ENCODE measurements at places on chromosomes 5 and 9.

DNA sequence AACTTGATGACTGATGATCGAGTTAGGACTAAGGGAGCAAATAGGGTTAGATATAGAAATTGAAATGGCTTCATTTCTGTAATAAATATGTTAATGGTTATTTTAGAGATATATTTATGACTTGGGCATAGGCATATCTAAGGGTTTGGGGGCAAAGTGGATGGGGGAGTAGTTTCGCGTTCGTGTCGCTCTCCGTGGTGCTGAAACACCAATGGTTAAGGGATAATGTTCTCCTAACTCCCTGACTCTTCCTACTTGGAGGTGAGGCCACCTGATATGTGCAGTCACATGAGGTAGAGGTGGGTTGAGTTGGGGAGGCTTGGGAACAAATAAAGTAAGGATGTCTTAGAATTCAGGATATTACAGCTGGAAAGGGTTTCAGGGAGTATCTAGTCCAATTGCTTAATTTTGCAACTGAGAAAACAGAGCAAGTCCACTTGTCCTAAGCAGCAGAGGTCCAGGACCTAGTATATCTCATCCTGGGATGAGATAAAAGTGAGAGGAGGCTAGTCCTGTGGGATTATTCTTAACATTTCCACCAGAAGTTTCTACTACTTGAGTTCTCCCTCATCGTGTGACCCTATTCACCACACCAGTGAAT is 44.0 kb upstream of the MAP1B start:
- DNase-seq, result no peak

DNA sequence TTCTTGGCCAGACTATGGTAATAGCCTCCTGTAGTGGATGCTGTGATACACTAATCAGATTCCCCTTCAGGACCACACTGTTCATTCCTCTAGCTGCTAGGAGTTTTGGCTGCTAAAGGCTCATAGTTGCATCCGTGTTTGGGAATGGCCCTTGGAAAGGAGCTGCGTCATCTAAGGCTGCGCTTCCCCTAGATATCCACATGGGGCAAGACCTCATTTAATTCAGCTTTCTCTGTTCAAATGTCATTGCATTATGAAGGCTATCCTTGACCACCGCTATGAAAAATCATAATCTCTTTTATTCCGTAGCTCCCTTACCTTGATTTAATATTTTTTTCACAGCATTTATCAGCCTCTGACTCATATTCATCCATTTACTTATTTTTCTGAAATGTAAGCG is 258.3 kb upstream of the NR4A3 start:
- no peak for DNase-seq

- no peak for DNase-seq
Observed at GRCh38 chr5:159797261-159797970, 118.9 kb upstream of the ADRA1B start.

DNA sequence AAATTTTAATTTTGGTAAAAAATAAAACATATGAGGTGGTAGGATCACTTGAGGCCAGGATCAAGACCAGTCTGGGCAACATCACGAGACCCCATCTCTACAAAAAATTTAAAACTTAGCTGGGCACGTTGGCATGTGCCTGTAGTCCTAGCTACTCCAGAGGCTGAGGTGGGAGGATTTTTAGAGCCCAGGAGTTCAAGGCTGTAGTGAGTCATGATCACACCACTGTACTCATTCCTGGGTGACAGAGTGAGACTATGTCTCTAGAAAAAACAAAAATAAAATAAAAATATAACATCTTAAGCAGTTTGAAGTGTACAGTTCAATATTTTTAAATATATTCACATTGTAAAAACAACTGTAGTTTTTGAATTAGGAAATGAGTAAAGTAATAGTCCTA is 108.3 kb downstream of the SMIM15 start:
- DNase-seq, result no peak

DNA sequence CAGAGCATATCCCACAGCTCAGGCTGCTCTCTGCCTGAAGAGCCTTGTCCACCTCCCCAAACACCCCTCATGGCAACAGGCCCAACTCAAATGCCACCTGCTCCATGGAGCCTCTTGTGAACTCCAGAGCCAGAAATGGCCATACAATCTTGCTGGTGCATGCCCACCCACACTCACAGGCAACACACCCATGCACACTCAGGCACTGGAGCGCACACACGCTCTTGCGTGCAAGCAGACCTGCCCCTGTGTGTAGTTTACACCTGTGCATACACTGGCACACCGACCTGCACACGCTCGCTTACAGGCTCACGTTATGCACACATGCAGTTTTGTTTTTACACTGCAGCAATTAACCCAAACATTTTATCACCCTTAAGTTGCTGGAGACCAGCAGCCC is 40.0 kb downstream of the HRH2 start:
- DNase-seq, result no peak

DNA sequence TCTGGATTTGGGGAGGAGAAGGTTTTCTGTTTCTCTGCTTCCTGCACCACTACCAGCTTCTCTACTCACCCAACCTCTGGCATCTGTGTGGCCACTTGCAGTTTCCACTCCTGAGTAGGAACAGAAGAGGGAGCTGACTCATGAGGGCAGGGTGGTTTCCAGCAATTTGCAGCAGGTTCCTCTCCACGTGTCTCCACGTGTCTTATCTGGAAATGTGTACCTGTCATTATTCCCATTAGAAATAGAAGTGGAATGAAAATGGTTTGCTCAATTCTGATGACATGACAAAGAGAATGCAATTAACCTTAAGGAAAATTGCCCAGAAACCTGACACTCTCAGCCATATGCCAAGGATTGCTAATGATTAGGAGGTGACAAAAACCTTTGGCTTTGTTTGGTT is 33.0 kb downstream of the EGFLAM start:
- DNase-seq, result no peak

- no peak for DNase-seq
Observed at GRCh38 chr5:23289162-23289561, 218.2 kb upstream of the PRDM9 start.

GRCh38 chr5:95599252-95599651 is 20.6 kb upstream of the GPR150 start:
- no peak for DNase-seq
